Spinal cord (tissue), 10 donors: ENCODE measurements at places on chromosomes 7 and 10. TPM values are rescaled to one million over a fixed set of nuclear protein-coding genes. Genes with fewer than 3 reads are reported as not detected.

Gene TBX20
- total RNA-seq, result not detected

Gene CALHM1
- 0.06 TPM for total RNA-seq

Gene VGF
- total RNA-seq, result 7.9 TPM

Gene NUTM2B
- 1.4 TPM for total RNA-seq

Gene PLXNA4
- 29.7 TPM for total RNA-seq

Gene CFAP70
- total RNA-seq, result 22.6 TPM

Gene CH25H
- 2.1 TPM for total RNA-seq

Gene ERCC6
- 15.7 TPM for total RNA-seq

Gene CHAT
- total RNA-seq, result 0.61 TPM

Gene ANKRD30A
- total RNA-seq, result not detected

Gene ACHE
- total RNA-seq, result 71.4 TPM

Gene WASHC2A
- 39.9 TPM for total RNA-seq

Gene EIF5AL1
- 0.28 TPM for total RNA-seq

Gene ABCC2
- total RNA-seq, result 0.66 TPM

Gene CACNA2D1
- total RNA-seq, result 28.1 TPM

Gene CCDC7
- 84.1 TPM for total RNA-seq

Gene LOXL4
- total RNA-seq, result 1.6 TPM

Gene GIMAP8
- total RNA-seq, result 8.8 TPM

Gene JAKMIP3
- total RNA-seq, result 1.4 TPM

Gene RPA3
- total RNA-seq, result 34.0 TPM

Gene APBB1IP
- 10.4 TPM for total RNA-seq

Gene PKD1L1
- total RNA-seq, result 0.79 TPM

Gene PPIA
- total RNA-seq, result 1,472 TPM

Gene CPA5
- 0.39 TPM for total RNA-seq

Gene PKD2L1
- 0.33 TPM for total RNA-seq

Gene FAM131B
- 26.7 TPM for total RNA-seq
